Suppressor macrophage treated with lipopolysaccharide for 4 hours (primary cell): ENCODE measurements at places on chromosomes 13 and 19.

DNA sequence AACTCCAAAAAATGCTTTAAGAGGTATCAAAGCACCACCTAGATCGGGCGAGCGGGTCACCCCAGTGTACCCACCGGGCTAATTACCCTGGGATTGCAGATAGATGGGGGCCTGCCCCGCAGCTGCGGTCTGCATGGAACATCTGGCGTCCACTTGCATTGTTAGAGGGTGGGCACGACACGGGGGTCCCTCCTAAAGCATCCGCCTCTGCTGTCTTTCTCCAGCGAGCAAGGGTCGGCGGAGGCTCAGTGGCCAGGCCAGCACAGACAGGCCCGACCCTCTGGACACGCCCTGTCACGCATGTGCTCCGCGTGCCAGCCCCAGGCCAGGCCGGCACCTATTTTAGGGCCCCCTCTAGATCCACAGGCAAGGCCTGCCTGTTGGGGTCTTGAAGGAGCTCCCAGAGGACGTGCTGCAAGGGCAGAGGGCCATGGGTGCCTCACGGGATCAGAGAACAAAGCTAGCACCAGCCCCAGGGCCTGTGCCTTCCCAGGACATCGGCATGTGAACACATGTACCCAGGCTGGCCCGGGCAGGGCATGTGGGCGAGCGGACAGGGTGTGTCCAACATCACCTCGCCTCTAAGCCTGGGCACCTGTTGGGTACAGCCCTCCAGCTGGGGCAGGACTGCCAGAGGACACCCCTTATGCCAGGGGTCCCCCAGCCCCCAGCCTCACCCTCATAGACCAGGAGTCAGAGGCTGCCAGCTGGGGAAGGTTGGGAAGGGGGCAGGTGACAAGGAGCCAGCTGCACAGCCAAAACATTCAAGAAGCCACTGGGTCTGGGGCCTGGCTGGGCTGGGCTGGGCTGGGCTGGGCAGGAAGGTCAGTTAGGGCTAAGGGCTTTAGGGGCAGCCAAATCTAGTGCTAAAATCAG is 35.6 kb upstream of the NANOS3 start:
- DNase-seq = peak; percentile 52

DNA sequence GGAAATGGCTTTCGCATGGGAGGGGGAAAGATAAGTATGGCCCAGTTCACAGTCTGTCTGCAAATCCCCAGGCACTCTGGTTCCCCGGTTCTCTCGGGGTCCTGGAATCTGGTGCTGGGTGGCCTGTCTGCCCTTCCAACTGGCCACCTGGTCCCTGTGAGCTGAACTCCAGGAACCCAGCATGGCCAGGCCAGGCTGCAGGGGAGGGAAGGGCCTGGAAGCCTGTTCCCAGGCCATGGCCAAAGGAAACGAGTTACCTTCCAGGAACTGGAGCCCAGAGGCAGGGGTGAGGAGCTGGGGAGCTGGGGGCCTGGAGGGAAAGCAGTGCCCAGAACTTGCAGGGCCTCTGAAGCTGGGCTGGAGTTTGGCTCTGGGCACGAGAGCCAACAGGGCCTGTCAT is 19.1 kb upstream of the PNMA8C start:
- DNase-seq = no peak

GRCh38 chr19:30692879-30693503 is 320.8 kb downstream of the ZNF536 start:
- DNase-seq = no peak

- DNase-seq = no peak
Observed at GRCh38 chr13:66837246-66837645, 392.9 kb downstream of the PCDH9 start.

- no peak for DNase-seq
Observed at GRCh38 chr19:3095441-3096191, 1.5 kb downstream of the GNA11 start.

- DNase-seq = no peak
Observed at GRCh38 chr13:99507551-99507950, 6.3 kb downstream of the TM9SF2 start.

DNA sequence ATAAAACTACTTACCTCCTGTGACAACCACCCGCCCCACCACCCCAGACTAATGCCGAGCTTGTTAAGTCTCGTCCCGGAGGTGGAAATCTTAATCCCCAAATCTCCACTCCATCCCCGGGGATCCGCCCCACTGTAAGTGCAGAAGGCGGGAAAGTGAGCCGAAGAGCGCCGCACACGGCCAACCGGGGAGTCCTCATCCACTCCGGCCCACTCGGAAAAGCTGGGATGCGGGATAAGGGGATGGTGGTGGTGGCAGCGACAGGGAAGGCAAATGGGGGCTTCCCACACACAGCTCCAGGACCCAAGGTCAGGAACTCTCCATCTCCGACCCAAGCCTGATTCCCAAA is 621 bp downstream of the FBL start:
- DNase-seq = no peak

- DNase-seq = no peak
Observed at GRCh38 chr19:525029-525428, 6.5 kb upstream of the CDC34 start.

DNA sequence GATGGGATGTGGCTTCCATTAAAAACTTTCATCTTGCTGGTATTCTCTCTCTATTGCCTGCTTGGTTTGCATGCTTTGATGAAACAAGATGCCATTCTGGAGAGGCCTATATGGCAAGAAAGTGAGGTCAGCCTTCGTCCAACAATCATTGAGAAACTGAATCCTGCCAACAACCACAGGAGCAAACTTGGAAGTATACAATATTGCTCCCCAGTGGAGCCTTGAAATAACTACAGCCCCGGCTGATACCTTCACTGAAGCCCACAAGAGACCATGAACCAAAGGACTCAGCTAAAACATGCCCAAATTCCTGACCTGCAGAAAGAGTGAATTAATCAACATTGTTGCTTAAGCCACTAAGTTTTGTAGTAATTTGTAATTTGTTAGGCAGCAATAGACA is 82.5 kb upstream of the FGF14 start:
- no peak for DNase-seq

- no peak for DNase-seq
Observed at GRCh38 chr19:14473978-14474578, 1.1 kb downstream of the PTGER1 start.

DNA sequence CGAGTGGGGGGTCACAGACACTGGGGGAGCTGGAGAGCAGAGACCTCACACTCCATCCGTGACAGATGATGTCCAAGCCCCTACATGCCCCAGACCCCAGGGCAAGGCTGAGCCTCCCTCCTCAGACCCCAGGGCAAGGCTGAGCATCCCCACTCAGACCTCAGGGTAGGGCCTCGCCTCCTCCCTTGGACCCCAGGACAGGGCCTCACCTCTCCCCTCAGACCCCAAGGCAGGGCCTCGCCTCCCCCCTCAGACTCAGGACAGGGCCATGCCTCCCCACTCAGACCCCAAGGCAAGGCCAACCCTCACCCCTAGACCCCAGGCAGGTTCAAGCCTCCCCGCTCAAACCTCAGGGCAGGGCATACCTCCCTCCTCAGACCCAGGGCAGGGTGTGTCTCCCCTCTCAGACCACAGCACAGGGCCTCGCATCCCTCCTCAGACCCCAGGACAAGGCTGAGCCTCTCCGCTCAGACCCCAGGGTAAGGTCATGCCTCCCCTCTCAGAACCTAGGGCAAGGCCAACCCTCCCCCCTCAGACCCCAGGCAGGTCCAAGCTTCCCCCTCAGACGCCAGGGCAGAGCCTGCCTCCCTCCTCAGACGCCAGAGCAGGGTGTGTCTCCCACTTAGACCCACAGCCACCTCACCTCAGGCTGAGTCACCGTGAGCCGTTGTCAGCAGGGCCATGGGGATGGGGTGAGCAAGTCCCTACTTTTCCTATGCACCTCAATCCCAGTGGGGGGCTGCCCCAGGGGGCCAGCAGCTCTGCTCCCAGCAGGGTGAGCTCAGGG is 1.7 kb upstream of the S1PR4 start:
- no peak for DNase-seq

GRCh38 chr13:99129050-99129449 is 71.6 kb upstream of the UBAC2 start:
- no peak for DNase-seq

DNA sequence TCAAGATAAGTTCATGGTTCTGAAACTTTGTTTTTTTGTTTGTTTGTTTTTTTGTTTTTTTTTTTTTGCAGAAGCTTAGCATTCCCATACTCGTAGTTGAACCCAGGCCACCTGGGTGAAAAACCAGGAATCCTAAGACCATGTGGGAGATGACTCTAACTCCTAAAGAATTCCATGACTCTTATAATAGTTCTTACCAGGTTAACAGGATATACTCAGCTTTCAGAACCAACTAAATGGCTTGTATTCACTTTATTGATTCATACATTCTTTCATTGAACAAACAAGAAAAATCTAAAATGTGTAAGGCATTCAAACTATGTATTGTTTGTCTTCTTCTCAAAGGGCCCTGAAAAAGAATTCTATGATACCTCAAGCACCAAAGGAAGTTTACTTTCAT is 40.5 kb upstream of the KLF5 start:
- no peak for DNase-seq

DNA sequence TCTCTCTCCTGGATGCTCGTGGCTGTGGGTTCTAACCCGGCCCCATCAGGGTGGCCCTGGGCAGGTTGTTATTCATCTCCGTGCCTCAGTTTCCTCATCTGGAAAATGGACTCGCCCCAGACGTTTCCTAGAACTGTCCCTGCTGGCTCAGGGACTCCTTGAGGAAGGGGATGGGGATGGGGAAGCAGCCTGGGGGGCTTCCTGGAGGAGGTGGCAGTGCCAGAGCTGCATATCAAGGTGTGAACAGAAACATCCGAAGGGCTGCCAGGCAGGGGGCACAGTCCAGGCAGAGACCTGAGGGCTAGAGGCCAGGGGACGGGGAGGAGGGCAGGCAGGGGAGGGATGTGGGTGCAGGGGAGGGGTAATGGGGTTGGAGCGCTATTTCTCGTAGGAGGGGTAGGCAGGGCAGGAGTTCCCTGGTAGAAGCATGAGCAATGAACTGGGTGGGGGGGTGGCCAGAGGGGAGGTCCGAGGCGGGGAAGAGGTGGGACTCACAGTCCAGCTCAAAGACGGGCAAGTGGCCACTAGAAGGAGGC is 3.6 kb upstream of the ELANE start:
- no peak for DNase-seq

DNA sequence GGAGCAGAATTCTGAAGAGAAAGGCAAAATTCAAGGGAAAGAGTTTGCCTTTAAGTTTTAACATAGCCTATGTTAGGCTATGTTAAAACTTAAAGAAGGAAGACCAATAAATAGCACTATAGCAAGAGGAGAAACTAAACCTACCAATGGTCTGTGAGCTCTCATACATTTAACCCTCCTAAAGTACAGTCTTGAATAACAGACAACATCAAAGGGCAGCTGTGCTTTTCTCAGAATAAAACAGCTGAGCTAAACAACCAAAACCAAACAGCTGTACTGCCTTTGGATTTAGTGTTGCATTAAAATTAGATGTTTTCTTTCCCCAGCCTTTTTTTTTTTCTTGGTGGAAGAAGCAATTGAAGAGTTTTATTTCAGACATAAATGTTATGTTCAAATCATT is 34.0 kb downstream of the KLF5 start:
- DNase-seq = no peak

DNA sequence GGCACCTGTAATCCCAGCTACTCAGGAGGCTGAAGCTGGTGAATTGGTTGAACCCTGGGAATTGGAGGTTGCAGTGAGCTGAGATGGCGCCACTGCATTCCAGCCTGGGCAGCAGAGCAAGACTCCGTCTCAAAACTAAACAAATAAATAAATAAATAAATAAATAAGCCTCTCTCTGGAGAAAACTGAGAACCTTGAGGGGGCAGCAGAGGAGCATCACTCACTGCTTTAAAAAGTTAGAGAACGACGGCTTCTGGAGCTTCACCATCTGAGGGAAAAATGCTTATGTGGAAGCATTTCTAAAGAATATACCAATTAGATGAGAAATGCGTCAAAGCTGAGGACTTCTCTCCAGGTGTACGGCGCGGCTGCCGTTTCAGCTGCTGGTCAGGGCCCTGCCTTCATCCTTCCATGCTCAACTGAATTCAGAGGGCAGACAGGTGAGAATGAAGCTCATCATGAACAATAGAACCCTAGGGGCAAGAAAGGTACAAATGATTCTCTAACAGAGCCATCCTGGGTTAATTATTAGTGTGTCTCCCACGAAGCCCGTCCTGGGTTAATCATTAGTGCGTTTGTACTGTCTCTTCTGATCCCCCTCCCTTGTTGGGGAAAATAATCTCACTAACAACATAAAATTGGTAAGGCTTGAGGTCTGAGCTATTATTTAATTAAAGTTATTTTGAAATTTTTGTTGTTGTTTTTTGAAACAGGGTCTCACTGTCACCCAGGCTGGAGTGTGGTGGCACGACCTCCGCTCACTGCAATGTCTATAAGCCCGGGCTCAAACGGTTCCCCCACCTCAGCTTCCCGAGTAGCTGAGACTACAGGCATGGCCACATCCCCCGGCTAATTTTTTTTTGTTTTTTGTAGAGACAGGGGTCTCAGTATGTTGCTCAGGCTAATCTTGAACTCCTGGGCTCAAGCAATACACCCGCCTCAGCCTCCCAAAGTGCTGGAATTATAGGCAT is 80.1 kb downstream of the IPO5 start:
- DNase-seq = peak; percentile 3

- DNase-seq = no peak
Observed at GRCh38 chr19:51544038-51544437, 12.6 kb upstream of the SIGLEC6 start.

DNA sequence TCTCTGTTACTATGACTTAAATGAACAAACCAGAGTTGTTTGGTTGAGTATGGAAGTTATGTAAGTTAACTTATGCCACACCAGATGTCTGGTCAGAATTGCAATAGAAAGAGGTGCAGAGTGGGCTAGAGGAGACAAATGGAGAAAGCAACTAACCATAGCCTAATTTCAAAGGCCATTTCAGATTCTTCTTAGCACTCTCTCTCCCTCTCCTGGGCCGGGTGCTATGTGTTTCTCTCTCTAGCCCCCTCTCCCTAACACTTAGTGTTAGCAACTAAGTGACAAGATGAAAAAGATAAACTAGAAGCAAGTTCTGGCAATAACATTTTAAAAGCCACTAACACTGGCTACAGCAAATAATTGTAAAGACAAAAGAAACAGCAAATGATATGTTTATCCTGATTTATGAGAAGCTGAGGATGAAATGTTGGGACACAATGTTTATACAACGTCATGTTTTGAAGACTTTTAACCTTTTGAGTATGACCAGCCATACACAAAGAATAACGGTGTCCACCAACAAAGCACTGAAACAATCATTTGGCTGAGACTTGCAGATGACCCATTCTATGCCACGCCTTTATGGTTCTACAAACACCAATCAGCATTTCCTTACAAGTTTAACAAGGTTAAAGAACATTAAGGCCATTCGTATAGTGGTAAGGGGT is 18.6 kb downstream of the SERPINE3 start:
- no peak for DNase-seq

- DNase-seq = peak; percentile 96
Observed at GRCh38 chr19:39406656-39407409, at the start of gene ZFP36. Gene ZFP36, plus strand, starts transcription at chr19:39406847. Its CDS starts 58 bp downstream, at chr19:39406905.

GRCh38 chr19:5984600-5984999 is 6.7 kb upstream of the RANBP3 start:
- no peak for DNase-seq

DNA sequence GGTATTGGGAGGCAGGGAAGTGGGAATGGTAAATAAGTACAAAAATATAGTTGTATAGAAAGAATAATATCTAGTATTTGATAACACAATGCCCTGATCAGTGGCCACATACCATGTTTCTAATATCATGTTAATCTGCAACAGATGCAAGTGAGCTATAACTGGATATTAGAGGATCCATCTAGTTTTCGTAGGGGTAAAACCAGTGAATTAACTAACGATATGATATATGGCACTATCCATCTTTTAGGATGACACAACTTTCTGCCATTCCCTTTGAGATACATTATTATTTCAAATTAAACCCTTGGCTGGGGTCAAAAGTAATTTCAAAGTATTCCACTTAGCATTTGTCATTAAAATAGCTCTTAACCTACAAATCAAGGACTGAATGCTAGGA is 1686.2 kb downstream of the SLITRK1 start:
- no peak for DNase-seq

GRCh38 chr13:99662678-99663077 is 161.4 kb downstream of the TM9SF2 start:
- no peak for DNase-seq
